ENCODE measurements at places on chromosomes 3 and 15.

DNA sequence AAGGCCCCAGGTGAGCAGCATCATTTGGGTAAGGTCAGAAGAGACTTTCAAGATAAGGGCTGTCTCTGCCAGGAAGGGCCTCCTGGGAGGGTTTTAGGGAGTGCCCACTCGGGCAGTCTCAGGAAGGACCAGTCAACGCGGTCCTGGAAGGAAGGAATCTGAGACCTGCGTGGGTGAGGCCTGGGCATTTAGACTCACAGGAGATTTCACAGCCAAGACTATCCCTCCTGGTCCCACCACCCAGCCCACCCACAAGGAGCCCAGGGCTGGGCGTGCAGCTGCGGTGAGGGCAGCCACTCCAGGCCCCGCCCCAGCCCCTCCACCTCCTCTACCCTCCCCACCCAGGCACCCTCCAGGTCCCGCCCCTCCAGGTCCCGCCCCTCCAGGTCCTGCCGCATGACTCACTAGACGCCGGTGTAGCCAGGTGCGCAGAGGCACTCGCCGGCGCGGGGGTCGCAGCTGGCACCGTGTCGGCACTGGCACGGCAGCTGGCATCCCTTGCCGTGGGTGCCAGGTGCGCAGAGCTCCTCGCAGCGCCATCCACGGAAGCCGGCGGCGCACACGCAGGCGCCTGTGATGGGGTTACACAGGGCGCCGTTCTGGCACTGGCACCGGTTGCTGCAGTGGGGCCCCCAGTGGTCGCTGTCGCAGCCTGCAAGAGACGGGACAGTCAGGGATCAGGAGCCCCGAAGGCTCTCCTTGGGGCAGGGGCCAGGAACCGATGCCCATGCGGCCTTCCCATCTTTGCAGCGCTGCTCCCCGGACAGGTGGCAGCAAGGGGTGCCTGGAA, 112.7 kb downstream of the RAB11A start:
- peak; percentile 54 for ATAC-seq

DNA sequence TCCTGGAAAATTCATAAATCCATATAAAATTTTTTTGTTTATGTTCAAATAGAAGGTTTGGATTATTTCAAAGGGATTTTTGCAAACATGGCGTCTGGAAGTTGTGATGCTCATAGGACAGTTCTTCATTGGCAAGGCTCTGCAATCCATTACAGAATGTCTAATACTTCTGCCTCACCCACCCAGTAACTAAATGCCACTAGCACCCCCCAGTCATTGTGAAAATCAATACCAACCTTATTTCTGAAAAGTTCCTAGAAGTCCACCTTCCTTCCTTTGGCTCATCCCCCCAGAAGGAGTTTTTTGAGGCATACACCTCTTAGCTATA, 17.9 kb downstream of the ATP11B start:
- no peak for ATAC-seq

DNA sequence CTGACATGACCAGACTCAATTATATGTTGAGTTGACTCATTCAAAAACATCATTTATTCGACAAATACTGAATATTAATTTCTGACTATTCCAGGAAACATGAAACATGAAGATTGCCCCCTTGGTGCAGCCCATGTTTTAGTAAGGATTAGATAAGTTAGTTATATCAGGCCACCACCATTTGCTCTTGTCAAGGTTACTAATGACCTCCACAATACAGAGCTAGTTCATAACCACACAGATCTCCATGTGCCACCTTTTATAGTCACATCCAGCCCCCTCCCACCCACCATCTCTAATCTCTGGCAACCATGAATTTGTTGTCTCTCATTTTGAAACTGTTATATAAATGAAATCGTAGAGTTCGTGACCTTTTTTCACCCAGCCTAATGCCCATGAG, 15.7 kb downstream of the KLHL18 start:
- ATAC-seq: no peak

DNA sequence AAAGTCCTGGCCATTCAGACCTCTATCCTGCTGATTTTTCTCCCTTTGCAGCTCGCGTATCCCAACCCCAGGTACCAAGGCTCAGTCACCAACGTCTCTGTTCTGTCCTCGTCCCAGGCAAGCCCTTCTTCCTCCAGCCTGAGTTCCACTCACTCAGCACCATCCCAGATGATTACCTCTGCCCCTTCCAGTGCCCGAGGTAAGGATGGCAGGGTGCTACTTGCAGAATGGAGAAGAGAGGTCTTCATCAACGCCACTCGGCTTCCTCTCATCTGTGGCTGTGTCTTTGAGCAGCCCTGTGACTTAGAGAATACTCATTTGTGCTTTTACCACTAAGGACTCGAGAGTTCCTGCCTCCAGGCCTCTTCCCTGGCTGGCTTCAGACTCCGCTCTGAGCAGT, 22.6 kb upstream of the MANF start:
- ATAC-seq: no peak

- ATAC-seq: no peak
Measured at GRCh38 chr3:16190704-16191103, 16.2 kb downstream of the GALNT15 start.

DNA sequence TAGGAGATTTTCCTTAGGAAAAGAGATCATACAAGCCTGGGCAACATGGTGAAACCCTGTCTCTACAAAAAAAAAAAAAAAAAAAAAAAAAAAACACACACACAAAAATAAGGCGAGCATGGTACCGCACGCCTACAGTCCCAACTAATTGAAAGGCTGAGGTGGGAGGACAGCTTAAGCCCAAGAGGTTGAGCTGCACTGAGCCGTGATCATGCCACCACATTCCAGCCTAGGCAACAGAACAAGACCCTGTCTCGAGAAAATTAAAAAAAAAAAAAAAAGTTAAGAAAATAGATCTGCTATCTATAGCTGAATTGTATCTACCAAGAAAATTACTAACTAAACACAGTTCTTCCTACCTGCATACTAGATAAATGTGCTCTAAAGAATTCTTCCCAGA, 7.1 kb downstream of the MSL2 start:
- no peak for ATAC-seq

DNA sequence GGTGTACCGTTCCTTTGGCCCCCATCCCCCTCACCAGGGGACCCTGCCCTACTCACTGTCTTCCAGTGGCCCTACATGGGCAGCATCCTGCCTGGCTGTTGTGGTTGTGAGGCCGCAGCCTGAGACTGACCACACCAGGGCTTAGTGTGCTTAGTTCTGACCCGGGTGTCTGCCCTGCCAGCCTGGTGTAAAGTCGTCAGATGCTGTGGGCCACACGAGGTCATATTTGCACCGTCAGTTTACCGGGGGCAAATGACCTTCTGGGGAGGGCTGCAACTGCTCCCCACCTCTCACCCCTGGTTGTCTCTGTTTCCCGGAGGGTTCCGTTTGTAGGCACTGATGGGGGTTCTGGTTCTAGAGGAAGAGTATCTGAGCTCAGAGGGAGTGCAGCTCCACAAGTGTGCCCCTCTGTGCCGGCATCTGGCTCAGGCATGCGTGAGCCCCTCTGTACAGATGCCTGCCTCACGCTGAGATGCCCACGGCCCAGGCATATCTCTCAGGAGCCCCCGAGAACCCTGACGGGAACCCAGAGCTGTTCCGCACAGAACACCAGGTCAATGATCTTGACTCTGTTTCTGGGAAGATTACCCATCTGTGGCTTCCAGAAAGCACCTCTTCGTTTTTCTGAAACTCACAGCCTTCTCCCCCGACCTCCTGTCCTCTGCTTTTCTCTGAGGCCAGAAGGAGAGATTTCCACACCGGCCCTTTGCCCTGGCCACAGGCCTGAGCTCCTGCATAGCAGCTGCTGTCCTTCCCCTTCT, 19.2 kb downstream of the KLF13 start:
- peak; percentile 49 for ATAC-seq

DNA sequence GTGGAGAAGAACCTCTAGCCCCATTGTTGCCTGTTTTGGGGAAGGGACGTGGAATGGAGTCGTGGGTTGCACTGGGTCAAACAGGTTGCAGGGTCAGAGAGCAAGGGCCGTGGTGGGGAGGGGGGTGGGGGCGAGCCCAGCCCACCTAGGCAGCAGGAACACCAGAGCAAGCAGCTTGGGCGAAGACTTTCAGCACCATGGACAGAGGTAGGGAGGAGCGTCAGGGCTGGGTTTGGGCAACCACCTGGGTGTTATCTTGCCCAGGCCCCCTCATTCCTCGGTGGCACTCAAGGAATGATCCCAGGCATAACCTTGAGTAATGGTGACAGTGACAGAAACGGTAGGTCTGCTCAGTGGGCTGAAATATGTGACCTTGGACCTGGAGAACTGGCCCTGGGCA, 45.9 kb upstream of the TMEM115 start:
- ATAC-seq: no peak

GRCh38 chr3:101117980-101118379, 124.8 kb upstream of the ABI3BP start:
- ATAC-seq: no peak

DNA sequence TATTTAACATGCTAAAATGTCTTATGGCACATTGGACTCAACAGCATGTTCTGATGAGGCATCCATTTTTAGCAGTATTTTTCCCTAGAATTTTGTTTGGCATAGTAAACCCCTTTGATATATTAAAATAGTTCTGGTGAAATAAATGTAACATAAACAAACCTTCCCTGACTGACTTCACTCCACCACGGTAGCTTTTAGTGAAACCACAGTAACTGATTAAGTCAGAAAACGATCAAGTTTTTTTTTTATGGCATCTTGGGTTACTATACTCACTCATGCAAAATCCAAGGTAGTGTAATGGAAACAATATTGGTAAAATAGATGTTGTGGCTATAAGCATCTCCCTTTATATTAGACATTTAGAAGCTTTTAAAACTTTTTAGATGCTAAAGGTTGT, 2.8 kb downstream of the SERP1 start:
- no peak for ATAC-seq

GRCh38 chr3:146164971-146165769, 4.2 kb upstream of the PLOD2 start:
- ATAC-seq: no peak

DNA sequence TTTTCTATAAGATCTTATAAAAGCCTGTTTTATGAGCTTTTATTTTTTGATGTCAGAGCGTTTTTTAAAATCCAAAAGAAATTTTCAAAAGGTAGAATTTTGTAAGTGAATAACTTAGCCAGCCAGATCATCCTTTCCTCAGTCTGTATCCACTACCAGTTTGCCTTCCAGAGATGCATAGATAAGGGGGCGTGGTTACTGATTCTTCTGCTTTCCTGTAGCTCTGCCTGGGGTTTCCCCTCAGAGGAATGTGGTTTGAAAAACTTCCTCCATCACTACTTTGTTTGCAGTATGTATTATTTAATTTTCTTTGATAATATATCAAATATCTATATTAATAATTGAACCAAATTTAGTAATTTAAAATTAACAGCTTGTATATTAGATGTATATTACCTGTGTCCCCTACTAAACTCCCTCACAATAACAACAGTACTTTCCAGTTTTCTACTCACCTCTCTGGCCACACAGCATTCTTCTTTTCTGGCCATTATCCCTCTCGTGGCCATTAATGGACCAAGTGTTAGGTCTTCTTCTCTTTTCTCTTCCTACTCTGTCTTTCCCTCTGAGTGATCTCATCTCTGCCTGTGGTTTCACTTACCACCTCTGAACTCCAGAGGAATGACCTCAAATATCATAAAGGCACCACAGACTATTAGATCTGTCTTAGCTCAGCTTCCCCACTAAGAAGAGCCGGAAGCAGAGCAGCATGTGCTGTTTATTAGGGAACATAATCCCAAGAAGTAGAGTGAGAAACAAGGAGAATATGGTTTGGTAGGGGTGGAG, 239.7 kb downstream of the UBE2E2 start:
- ATAC-seq: peak; percentile 62

- no peak for ATAC-seq
Measured at GRCh38 chr3:37824090-37824953, 37.4 kb upstream of the CTDSPL start.

- peak; percentile 31 for ATAC-seq
Measured at GRCh38 chr3:139906418-139906817, 28.6 kb upstream of the CLSTN2 start.

DNA sequence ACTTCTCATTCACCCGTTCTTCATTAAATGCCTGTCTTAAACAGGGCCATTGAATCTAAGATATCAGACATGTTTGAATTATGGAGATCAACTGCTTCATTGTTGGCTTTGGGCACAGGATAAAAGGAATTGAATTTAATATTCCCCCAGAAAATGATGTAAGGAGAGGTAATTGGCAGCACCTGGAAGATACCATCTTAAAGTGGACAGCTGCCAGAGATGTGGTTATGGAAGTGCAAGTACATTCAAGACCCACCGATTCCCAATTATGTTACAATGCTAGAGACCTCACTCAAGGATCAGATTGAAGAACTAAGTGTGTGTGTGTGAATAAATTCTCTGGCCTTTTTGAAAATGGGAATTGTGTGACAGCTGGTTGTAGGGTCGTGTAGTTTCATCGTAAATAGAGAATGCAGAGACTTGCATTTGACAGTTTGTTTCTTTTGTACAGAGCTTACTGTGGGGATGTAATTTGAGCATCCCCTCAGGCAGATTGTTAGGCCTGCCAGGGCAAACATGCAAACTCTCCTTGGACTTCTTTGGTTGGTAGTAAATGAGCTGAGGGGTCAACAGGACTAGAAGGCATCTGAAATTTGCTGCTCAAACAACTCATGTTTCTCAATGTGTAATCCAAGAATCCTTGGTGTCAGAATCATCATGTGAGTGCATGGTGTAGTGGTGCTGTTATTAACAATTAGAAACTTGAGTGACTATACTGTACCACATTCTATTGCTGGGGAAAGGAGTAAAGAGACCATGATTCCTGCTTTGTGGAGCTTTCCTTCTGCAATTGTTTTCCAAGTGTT, 359.2 kb upstream of the THRB start:
- ATAC-seq: no peak

DNA sequence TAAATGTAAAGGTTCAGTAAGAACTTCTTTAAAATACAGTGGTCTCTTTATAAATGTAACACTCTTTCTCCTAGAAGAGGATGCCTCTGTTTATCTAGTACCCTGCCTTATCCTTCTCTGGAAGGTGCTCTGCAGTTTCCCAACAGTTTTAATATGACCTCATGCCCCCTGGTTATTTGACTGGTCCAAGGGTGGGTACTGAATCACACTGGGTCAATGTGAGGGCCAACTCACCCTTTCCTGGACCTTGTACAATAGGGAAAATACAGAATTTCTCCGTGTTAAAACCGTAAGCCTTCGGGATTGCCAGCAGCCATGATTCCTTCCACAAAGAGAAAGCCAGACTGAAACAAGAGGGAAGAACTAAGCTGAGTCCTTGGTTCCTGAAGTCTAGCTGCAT, 9.2 kb downstream of the DCBLD2 start:
- ATAC-seq: no peak

DNA sequence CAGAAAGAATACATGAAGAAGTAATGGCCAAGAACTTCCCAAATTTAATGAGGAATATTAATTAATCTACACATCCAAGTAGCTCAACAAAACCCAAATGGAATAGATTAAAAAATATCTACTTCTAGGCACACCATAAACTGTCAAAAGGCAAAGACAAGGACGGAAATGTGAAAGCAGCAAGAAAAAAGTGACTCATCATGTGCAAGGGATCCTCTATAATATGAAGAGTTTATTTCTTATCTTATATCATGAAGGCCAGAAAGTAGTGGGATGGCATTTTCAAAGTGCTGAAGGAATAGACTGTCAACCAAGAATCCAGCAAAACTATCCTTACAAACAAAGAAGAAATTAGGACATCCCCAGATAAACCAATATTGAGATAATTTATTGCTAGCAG, 73.9 kb upstream of the PRICKLE2 start:
- no peak for ATAC-seq

- no peak for ATAC-seq
Measured at GRCh38 chr3:120461416-120461815, 10.6 kb upstream of the FSTL1 start.

Measured in activated T-helper 17 cell treated with anti-CD3 and anti-CD28 coated beads, Interleukin-2, amount 50 U/mL, for 72 hours (primary cell).